ENCODE measurements at places on chromosomes 11 and 22. TPM values are rescaled to one million over a fixed set of nuclear protein-coding genes. Genes with fewer than 3 reads are reported as not detected.
A peak's percentile ranks its signal among the peaks of the same experiment; 100 is the strongest.

GRCh38 chr11:11458485-11458884, 105.4 kb upstream of the CSNK2A3 start:
- peaks cover 1% of the 10 kb centered on the region for H3K27me3 ChIP-seq
- H3K4me3 ChIP-seq = no peak overlapping the region
- DNase-seq = no peak
- H3K27ac ChIP-seq = no peak overlapping the region
- no peaks in the 10 kb centered on the region for H3K36me3 ChIP-seq

DNA sequence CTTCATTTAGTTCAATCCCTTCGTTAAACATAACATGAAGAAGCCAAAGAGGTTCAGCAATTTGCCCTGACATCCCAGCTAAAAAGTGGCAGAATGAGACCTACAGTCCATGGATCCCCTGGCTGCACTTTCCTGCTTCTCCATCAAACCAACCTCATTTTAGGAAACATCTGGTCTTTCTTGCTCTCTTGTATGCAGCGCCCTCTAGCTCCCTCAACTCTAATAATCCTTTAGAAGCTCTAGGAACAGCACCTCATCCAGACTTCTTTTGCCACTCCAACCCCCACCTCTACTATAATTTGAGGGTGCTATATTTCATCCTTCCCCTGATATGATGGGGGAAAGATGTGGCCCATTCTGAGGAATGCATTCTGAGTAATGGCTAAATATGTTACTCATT, 7.4 kb downstream of the CNTF start:
- peak; percentile 45 for DNase-seq
- peaks cover 9% of the 10 kb centered on the region for H3K36me3 ChIP-seq
- no peaks in the 10 kb centered on the region for H3K27me3 ChIP-seq
- H3K4me1 ChIP-seq = peaks cover 9% of the 10 kb centered on the region
- peak overlapping the region; percentile 18 for H3K27ac ChIP-seq

Gene PRRG4
- 0.34 TPM for total RNA-seq

GRCh38 chr11:10443721-10444235, 11.3 kb upstream of the AMPD3 start:
- no peaks in the 10 kb centered on the region for H3K36me3 ChIP-seq
- H3K4me1 ChIP-seq = peaks cover 53% of the 10 kb centered on the region
- no peak overlapping the region for H3K4me3 ChIP-seq
- DNase-seq = no peak
- H3K27me3 ChIP-seq = no peaks in the 10 kb centered on the region
- no peak overlapping the region for H3K27ac ChIP-seq

- no peaks in the 10 kb centered on the region for H3K4me1 ChIP-seq
- no peak overlapping the region for H3K4me3 ChIP-seq
- DNase-seq = no peak
Observed at GRCh38 chr22:43553451-43554258, 141.8 kb downstream of the MPPED1 start.

DNA sequence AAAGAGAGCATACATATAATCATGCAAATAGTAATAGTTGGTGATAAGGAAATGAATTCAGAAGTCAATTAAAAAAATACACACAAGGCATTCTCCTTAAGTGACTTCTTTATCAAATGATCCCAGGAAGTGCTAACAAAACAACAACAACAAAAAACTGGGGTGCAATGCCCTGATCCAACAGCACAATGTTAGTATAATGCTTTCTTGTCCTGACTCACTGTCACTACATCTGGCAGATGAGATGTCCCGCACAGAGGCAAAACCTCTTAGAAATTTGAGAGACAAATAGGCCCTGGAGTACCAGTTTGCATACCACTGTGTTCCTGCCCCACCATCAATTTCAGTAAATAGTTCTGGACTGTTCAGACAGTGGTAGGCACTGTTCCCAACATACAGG, 11.0 kb upstream of the AMBRA1 start:
- no peaks in the 10 kb centered on the region for H3K36me3 ChIP-seq
- H3K27ac ChIP-seq = no peak overlapping the region
- no peaks in the 10 kb centered on the region for H3K27me3 ChIP-seq

DNA sequence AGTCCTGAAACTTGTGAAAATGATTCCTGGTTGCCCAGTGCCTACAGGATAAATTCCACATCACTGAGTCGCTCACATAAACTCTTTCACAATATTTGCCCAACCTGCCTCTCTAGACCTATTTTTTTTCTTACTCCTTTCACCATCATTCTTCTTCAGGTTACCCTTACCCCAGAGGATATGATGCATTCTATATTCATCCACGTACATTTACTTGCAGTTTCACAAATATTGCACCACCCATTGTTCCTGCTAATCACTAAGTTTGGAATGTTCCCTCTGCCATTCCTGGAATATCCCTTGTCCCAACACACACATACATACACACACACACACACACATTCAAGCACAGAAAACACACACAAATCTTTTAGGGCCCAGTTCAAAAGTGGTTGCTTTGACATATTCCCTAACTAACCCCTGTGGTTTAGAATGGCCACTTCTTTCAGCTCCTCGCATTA, 379.5 kb downstream of the ETS1 start:
- no peak for DNase-seq
- H3K4me1 ChIP-seq = peaks cover 21% of the 10 kb centered on the region
- H3K36me3 ChIP-seq = peaks cover 1% of the 10 kb centered on the region
- peak overlapping the region; percentile 8 for H3K27ac ChIP-seq

- peak; percentile 47 for DNase-seq
- no peaks in the 10 kb centered on the region for H3K27me3 ChIP-seq
- H3K4me1 ChIP-seq = no peaks in the 10 kb centered on the region
- H3K4me3 ChIP-seq = no peak overlapping the region
Observed at GRCh38 chr11:1202154-1202775, 20.6 kb upstream of the MUC5B start.

GRCh38 chr11:33110083-33110482, 51.2 kb downstream of the CSTF3 start:
- H3K27me3 ChIP-seq = no peaks in the 10 kb centered on the region
- H3K36me3 ChIP-seq = peaks cover 12% of the 10 kb centered on the region
- DNase-seq = no peak

DNA sequence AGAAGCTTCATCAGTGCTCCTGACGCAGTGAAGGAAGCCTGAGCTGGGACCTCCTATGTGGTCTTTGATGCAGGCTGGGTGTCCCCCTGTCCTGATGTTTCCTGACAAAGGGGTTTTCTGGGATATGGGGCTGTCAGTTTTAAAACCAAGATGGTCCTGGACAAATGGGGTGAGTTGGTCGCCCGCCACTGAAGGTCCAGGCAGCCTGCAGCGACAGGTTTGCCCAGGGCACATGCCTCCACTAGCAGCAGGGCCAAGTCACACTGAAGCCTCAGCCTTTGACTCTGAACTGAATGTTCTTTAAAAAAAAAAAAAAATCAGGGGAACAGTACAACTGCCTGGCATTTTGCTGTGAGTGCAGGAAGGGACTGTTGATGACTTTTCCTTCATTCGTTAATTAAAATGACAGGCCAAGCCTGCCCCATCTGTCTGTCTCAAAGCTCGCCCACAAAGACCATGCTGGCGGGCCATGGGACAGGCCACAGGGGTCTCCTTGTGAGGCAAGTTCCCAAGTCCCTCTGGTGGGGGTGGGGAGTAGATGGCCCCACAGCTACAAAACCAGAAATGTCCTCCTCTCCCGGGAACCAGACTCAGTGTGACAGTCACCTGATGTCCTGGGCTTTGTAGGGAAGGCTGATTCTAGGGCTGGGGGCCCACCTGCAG, 274.8 kb downstream of the CTTN start:
- no peaks in the 10 kb centered on the region for H3K36me3 ChIP-seq
- no peak for DNase-seq
- H3K27ac ChIP-seq = no peak overlapping the region

GRCh38 chr22:49962751-49963646, 2.4 kb downstream of the PIM3 start:
- H3K36me3 ChIP-seq = peaks cover 38% of the 10 kb centered on the region
- peak overlapping the region; percentile 95 for H3K4me3 ChIP-seq
- peak overlapping the region; percentile 87 for H3K27ac ChIP-seq
- no peak for DNase-seq
- no peaks in the 10 kb centered on the region for H3K27me3 ChIP-seq

GRCh38 chr11:109853156-109853776, 239.9 kb upstream of the ZC3H12C start:
- H3K36me3 ChIP-seq = no peaks in the 10 kb centered on the region
- no peak overlapping the region for H3K4me3 ChIP-seq
- DNase-seq = peak; percentile 4
- H3K4me1 ChIP-seq = no peaks in the 10 kb centered on the region
- no peak overlapping the region for H3K27ac ChIP-seq

- H3K4me3 ChIP-seq = no peak overlapping the region
- H3K36me3 ChIP-seq = no peaks in the 10 kb centered on the region
- H3K4me1 ChIP-seq = no peaks in the 10 kb centered on the region
- H3K27ac ChIP-seq = no peak overlapping the region
- no peak for DNase-seq
- H3K27me3 ChIP-seq = no peaks in the 10 kb centered on the region
Observed at GRCh38 chr11:122344215-122344614, 228.2 kb upstream of the BLID start.
